ENCODE measurements at places on chromosomes 3 and 15. TPM values are rescaled to one million over a fixed set of nuclear protein-coding genes. Genes with fewer than 3 reads are reported as not detected.

The SLC38A3 gene
- 5.0 TPM for total RNA-seq

The PLCH1 gene
- 10.9 TPM for total RNA-seq

DNA sequence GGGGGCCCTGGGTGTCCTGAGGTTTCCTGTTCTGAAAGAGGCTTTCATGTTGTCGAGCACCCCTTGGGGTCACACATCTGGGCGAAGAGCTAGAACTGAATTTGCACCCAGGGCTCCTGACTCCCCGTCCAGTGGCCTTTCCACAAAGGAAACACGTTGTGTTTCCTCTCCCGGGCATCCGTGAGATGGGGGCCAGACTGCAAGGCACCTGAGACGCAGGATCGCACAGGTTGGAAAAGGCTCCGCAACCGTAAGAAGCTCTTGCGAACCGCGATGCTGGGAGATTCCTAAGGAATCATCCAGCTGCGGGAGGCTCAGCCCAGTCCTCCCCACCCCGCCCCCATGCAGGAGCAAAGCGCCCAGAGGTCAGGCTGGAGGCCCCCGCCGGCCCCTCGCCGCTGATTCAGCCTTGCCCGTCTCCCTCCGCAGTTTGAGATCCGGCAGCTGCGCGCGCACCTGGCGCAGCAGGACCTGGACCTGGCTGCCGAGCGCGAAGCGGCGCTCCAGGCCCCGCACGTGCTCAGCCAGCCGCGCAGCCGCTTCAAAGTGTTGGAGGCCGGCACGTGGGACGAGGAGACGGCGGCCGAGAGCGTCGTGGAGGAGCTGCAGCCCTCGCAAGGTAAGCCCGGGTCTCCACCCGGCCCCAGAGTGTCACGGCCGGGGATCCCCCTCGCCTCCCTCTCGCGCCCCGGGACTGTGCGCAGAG lies 119.6 kb downstream of the ETFA start:
- no peak for DNase-seq

The GOLGA6L7 gene
- total RNA-seq: not detected

The DLL4 gene
- 4.8 TPM for total RNA-seq

DNA sequence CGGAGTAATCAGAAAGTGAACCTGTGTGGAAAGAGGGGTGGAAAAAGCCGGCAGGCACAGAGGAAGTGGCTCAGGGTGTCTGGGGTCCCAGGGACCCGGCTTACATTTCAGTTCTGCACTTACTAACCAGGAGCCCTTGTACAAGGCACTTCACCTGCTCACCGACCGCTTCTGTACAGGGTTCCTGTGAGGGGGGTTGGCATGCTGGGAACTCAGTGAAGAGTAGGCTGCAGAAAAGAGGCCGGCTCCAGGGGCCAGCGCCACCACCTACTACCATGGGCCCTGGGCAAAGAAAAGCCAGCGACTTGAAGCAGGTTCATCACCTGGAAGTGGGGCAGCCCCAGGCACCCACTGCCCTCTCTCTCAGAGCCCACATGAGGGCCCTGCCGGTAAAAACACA lies 6.2 kb downstream of the STIMATE start:
- no peak for DNase-seq

DNA sequence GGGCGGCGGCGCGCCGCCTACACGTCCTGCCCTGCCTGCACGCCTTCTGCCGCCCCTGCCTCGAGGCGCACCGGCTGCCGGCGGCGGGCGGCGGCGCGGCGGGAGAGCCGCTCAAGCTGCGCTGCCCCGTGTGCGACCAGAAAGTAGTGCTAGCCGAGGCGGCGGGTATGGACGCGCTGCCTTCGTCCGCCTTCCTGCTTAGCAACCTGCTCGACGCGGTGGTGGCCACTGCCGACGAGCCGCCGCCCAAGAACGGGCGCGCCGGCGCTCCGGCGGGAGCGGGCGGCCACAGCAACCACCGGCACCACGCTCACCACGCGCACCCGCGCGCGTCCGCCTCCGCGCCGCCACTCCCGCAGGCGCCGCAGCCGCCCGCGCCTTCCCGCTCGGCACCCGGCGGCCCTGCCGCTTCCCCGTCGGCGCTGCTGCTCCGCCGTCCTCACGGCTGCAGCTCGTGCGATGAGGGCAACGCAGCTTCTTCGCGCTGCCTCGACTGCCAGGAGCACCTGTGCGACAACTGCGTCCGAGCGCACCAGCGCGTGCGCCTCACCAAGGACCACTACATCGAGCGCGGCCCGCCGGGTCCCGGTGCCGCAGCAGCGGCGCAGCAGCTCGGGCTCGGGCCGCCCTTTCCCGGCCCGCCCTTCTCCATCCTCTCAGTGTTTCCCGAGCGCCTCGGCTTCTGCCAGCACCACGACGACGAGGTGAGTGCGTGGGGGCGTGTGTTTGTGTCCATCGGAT lies 602 bp downstream of the TRIM71 start:
- no peak for DNase-seq

DNA sequence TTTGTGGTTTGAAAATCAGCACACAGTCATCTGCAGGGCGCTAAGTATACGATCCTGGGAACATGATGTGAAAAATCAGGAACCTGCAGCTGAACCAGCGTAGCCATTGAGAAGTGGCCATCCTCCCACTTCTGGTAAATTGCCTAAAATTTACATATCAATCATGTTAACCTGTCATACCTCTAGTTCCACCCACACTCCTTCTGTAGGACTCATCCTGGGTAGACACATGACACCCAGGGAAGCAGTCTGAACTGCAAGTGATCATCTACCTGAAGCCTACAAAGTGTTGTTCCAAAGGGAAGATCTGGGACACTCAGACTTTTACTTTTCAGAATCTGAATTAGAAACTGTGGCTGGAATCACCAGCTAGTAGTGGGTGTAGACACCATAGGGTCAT lies 5.5 kb upstream of the PSMD6 start:
- no peak for DNase-seq

- DNase-seq: no peak
Observed at GRCh38 chr3:45772341-45773035, 23.8 kb downstream of the SLC6A20 start.

DNA sequence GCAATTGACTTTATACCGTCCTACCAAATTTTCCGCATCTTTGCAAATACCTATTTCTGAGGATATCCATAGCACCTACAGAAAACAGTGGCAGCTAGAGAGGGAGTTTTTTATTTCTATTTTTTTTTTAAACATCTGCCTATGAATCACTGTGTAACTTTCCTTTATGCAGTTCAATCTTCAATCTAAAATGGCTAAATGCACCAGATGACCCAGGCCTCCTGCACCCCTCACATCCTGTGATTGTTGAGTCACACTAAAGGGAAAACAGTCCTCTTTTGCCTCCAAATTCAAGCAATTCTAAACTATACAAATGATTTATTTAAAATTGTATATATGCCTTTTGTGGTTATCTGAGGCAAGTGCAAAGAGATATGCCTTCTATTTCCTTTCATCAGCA lies 20.1 kb upstream of the BCL6 start:
- DNase-seq: no peak

DNA sequence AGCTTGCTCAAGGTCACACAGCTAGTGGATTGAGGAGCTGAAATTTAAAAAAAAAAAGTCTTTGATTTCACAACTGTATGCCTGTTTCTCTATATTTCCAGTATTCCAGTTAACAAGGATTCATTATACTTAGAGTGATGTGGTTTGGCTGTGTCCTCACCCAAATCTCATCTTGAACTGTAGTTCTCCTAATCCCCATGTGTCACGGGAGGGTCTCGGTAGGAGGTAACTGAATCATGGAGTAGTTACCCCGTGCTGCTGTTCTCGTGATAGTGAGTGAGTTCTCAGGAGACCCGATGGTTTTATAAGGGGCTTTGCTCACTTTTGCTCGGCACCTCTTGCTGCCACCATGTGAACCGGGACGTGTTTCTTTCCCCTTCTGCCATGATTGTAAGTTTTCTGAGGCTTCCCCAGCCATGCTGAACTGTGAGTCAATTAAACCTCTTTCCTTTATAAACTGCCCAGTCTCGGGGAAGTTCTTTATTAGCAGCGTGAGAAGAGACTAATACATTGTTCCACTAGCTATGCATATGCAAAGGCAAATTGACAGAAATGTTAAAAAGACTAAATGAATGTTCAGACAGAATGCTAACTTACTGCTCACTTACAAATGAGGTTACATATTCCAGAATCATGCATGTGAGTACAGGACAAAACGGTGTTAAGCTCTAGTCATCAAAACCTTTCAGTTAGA lies 1101.9 kb downstream of the ROBO1 start:
- no peak for DNase-seq

GRCh38 chr15:52797625-52798501 lies 7.7 kb upstream of the ONECUT1 start:
- DNase-seq: no peak

- no peak for DNase-seq
Observed at GRCh38 chr3:116896116-116896515, 186.5 kb downstream of the TUSC7 start.

- DNase-seq: no peak
Observed at GRCh38 chr3:100941041-100941440, 52.2 kb downstream of the ABI3BP start.

- no peak for DNase-seq
Observed at GRCh38 chr15:78195735-78196201, 38.6 kb downstream of the ACSBG1 start.

DNA sequence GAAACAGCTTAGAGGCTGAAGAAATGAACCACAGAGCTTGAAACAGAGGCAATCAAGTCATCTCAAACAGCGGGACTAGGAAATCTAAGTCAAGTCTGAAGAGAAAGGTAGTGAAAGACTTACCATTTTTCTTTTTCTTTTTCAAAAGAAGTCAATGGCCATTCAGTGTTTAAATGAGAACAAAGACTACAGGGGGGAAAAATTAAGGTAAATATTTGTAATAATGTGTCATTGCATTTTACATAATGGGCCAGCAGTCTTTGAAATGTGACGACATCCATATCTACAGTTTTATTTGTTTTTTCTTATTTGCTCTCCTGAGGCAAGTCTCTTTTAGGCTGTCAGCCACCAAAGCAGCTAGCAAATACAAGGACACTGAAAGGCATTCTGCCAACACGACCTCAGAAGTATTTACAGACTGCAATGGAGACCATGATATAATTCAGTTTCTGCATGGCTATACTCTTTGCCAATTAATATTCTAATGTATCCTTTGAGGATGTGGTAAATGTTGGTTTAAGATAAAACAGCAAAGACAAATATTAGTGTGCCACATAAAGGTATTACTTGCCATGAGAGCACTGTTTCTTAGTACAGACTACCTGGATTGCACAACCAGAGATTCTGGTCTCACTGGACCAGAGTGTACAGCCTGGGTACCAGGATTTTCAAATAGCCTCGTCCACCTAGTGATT lies 307.0 kb upstream of the THBS1 start:
- no peak for DNase-seq

The SAMMSON gene
- total RNA-seq: 0.47 TPM

DNA sequence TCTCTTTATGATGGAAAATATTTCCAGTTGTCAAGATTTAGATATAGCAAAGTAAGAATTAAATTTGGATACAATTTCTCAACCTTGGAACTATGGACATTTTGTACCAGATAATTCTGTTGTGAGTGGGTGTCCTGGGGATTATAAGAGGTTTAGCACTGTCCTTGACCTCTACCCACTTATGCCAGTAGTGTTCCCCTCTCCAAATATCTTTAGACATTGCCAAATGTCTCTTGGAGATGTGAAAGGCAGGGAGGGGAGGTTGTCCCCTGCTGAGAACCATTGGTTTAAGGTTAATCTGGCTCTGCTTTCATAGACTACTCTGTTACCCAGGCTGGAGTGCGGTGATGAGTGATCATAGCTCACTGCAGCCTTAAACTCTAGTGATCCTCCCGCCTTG lies at the start of gene EBLN2:
Gene EBLN2 (plus strand): TSS at position 244 of the 400 bp plus-strand sequence. CDS start 423 bp downstream, outside the sequence.
- no peak for DNase-seq

DNA sequence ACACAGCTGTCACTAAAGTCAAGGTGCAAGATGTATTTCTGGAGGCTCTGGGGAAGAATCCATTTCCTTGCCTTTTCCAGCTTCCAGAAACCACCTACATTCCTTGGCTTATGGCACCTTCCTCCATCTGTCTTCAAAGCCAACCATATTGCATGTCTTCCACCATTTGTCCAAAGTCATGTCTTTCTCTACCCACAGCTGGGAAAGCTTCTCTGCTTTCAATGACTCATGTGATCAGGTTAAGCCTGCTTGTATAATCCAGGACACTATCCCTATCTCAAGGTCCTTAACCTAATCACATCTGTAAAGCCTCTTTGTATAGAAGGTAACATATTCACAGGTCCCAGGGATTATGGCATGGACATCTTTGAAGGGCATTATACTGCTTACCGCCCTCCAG lies 14.2 kb downstream of the ARHGAP31 start:
- DNase-seq: no peak

DNA sequence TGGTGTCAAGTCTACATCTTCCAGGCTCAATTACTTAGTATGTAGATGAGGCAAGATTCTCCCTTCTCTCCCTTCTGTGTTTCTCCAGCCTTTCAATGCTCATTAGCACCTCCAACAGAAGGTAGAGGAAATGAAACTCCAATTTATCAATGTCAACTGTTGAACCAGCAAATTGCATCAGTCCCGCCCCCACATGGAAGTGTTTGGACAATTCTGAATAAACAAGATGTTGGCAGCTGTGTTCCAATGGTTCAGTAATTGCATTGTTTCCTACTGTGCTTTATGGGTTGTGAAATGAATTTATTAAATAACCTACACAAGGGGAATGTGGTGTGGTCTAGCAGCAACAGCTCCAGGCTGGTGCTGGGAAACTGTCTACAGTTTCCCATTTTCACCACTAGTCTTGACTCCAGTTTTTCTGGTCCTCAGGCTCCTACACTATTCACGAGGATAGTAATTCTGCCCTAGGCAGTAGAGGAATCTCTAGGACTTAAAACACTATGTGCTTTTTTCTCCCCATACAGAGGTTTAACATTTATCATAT lies 91.9 kb downstream of the MB21D2 start:
- no peak for DNase-seq

GRCh38 chr3:114874522-114874971 lies 272.5 kb downstream of the ZBTB20 start:
- no peak for DNase-seq

- DNase-seq: no peak
Observed at GRCh38 chr3:178823591-178824246, 247.9 kb downstream of the ZMAT3 start.

The SH3GL3 gene
- 186 TPM for total RNA-seq

DNA sequence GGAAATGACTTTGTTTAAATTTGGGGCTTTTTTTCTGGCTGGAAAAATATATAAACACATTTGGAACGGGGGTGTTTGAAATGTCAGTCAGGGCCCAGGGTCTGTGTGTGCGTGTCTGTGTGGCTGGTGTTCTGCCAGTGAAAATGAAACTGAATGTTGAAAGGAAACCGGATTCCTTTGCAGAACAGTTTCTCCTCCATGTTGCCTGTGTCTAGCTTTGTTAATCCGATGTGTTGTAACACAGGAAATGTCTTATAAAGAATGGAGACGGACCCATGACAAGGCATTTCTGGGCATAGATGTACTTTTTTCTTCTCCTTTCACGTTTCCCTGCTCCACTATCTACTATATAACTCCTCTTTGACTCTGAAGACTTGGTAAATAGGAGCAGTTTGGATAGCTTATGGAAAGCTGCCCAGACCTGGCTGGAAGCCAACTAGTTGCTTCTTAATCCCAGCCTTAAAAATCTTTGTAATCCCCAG lies 2.8 kb downstream of the SQOR start:
- DNase-seq: no peak

- DNase-seq: no peak
Observed at GRCh38 chr3:143071776-143072175, 47.8 kb upstream of the CHST2 start.

The NOX5 gene
- total RNA-seq: under 0.01 TPM

GRCh38 chr3:71025010-71025409 lies 558.5 kb downstream of the FOXP1 start:
- DNase-seq: no peak

The CNTN6 gene
- 4.7 TPM for total RNA-seq

GRCh38 chr15:66873856-66874255 lies 171.8 kb downstream of the SMAD6 start:
- DNase-seq: no peak
